ENCODE measurements at places on chromosomes 11 and 22. TPM values are rescaled to one million over a fixed set of nuclear protein-coding genes. Genes with fewer than 3 reads are reported as not detected.
A peak's percentile ranks its signal among the peaks of the same experiment; 100 is the strongest.

GRCh38 chr11:107844041-107844440 is 14.5 kb downstream of the SLC35F2 start:
- no peak overlapping the region for H3K4me3 ChIP-seq
- no peak for DNase-seq
- H3K27ac ChIP-seq = no peak overlapping the region
- no peaks in the 10 kb centered on the region for H3K27me3 ChIP-seq

AIFM3 gene
- total RNA-seq = 0.39 TPM

- H3K4me1 ChIP-seq = no peaks in the 10 kb centered on the region
- H3K27ac ChIP-seq = no peak overlapping the region
- no peaks in the 10 kb centered on the region for H3K36me3 ChIP-seq
- peaks cover 6% of the 10 kb centered on the region for H3K27me3 ChIP-seq
These were observed 8.5 kb upstream of the ME3 start for GRCh38 chr11:86680716-86681482.

DNA sequence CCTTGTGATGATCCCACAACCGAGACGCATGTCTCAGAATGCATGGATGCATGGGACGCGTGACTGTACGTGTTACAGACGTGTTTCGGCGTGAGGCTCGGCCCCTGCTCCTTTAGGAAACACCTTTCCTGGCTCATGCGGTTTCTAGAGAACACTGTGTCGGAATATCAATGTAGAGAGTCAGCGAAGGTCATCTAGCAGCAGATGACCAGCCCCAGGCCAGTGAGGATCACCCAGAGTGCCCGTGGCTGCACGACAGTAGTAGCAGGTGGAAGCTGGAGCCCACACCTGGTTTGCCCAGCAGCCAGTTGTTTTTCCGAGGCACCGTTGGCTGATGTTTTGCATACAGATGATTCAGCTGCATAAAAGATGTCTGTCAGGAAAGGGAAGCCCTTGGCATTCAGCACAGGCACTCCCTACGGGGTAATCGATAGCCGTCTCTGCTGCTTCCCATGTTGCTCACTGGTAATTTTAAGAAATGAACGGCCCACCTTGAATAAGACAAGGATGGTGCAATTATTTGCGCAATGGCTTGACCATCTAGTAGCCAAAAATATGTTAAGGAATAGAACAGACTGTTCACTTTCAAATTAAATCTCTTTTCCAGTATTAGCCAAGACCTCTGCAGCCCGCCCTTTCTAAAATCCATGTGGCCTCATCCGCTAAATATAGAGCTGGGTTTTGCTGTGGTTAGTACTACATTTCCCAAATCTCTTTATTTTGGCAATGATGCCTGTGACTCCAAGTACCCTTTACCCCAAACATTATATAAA is 1.1 kb upstream of the CLTCL1 start:
- peak overlapping the region; percentile 65 for H3K27ac ChIP-seq
- peak overlapping the region; percentile 85 for H3K4me3 ChIP-seq
- H3K4me1 ChIP-seq = peaks cover 27% of the 10 kb centered on the region
- no peaks in the 10 kb centered on the region for H3K36me3 ChIP-seq

ZBTB16 gene
- 16.4 TPM for total RNA-seq

GRCh38 chr11:68962527-68963250 is 18.1 kb downstream of the MRGPRD start:
- H3K4me1 ChIP-seq = peaks cover 17% of the 10 kb centered on the region
- DNase-seq = peak; percentile 33
- peak overlapping the region; percentile 36 for H3K4me3 ChIP-seq
- peak overlapping the region; percentile 76 for H3K27ac ChIP-seq

DNA sequence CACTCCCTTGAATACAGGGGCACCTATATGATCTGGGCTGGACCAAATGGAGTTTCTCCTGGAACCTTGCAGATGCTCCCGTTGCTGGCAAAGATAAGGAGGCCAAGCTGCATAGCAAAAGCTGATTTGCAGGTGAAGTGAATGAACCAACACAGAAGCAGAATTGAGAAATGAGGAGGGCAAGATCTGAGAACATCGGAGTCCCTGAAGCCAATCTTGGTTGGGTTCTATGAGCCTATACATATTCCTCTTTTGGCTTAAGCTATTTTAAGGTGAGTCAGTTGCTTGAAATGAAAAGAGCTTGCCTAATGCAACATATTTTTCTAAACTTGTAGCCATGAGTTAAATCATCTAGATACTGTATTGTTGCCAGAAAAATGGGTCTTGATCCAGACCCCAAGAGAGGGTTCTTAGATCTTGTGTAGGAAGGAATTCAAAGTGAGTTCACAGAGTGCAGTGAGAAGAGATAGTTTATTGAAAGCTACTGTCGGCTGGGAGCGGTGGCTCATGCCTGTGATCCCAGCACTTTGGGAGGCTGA is 23.5 kb downstream of the WEE1 start:
- H3K27me3 ChIP-seq = peaks cover 9% of the 10 kb centered on the region
- peaks cover 19% of the 10 kb centered on the region for H3K4me1 ChIP-seq
- no peak overlapping the region for H3K27ac ChIP-seq
- H3K4me3 ChIP-seq = no peak overlapping the region
- no peaks in the 10 kb centered on the region for H3K36me3 ChIP-seq

DNA sequence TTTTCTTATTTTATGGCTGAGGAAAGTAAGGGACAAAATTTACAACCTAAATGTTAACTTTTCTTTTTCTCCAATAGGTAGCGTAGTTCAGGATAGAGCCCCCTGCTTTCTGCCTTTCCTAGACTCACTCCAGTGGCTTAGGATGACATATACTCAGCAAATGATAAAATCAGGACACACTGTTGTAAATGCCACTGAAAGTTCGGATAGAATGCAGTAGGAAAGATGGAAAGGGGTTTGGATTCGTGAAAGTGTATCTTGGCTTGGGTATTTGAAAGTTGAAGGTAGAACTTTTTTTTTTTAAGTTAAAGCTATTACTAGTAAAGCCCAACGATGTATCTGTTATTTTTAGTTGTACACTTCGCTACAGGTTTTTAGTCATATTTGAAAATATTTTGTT is 2.2 kb downstream of the DYNC2H1 start:
- H3K4me3 ChIP-seq = no peak overlapping the region
- H3K36me3 ChIP-seq = no peaks in the 10 kb centered on the region
- DNase-seq = no peak
- peaks cover 19% of the 10 kb centered on the region for H3K4me1 ChIP-seq
- peaks cover 8% of the 10 kb centered on the region for H3K27me3 ChIP-seq

DNA sequence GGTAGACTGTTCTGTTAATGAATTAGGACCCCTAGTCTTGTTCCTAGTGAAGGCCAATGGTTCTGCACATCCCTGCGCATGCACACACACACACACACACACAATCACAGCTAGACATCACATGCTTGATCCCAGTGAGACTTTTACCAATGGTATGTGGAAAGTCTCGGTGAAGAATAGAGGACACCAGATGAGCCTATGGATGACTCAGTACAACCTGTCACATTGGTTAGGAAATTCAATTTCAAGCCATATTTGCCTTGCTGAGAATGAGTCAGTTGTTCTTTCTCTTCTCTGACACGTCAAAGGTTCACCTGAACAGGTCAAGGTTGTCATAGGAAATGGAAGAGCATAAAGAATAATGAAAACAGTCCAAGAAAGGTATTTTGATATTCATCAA is 122.0 kb downstream of the SLC17A6 start:
- no peaks in the 10 kb centered on the region for H3K4me1 ChIP-seq
- H3K27me3 ChIP-seq = peaks cover 3% of the 10 kb centered on the region
- no peak overlapping the region for H3K27ac ChIP-seq
- H3K36me3 ChIP-seq = no peaks in the 10 kb centered on the region

DNA sequence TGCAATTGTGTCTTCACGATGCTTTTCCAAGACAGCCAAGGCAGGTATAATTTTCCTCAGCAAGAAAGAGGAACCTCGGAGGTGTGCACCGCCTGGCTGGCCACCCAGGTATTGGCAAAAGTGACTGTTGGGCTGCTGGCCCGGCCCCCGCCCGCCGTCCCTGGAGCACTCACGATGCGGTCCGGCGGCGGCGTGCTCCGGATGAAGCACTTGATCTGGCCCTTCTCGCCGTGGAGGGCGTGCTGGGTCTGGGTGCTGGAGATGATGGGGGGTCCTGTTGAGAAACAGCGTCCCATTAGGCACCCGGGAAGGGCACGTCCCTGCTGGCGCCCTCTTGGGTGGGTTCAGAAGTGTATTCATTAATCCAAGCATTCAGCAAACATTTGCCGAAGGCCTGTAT is 84.8 kb downstream of the ST3GAL4 start:
- H3K27ac ChIP-seq = no peak overlapping the region
- peaks cover 13% of the 10 kb centered on the region for H3K4me1 ChIP-seq
- H3K4me3 ChIP-seq = no peak overlapping the region
- H3K36me3 ChIP-seq = no peaks in the 10 kb centered on the region

SLC1A2 gene
- total RNA-seq = not detected

TNNI2 gene
- total RNA-seq = 0.50 TPM
